Right forelimb (tissue), 1 donor: ENCODE measurements at places on chromosomes 3 and 15.

DNA sequence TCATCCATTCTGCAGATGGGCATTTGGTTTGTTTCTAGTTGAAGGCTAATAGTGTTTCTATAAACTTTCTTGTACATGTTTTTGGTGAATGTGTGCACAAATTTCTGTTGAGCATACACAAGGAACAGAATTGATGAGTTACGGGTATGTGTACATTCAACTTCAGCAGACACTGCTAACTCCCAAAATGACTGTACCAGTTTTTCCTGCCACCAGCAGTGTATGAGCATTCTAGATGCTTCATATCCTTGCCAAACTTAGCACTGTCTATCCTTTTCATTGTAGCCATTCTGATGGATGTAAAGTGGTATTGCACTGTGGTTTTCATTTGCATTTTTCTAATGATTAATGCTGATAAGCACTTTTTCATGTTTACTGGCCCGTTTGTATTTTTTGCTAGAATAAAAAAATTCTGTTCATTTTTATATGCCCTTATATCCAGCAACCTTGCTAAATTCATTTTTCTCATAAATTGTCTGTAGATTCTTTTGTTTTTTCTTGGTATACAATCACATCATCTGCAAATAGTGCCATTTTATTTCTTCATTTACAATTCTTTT lies 110.2 kb downstream of the ATP1B3 start:
- no peak for DNase-seq

DNA sequence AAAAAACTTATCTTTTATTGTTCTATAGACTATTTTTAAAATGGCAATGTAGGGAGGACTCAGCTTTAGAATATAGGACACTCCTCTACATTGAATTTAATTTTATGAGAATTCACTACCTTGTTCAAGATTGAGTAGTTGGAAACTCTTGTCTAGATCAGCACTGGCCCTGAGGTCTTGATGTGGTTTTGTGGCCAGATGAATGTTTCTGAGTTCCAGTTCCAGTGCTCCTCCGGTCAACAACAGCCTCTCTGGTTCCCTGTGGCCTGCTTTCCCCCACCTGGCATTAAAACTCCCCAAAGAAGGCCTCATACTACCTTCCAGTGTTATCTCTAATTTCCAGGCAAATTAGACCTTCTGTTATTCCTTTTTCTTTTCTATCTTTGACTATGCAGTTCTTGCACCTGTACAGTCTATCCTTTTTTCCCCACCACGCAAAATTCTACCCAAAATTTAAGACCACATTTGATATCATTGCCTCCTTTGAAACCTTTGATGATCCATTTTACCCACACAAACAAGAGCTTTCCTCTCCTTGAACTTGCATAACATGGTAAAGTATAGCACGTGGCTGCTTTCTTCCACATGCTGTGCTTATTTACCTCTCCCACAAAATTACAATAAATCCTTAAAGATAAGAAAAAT lies 9.6 kb upstream of the ANP32A start:
- DNase-seq: no peak

GRCh38 chr15:95416576-95416975 lies 913.9 kb upstream of the NR2F2 start:
- no peak for DNase-seq

DNA sequence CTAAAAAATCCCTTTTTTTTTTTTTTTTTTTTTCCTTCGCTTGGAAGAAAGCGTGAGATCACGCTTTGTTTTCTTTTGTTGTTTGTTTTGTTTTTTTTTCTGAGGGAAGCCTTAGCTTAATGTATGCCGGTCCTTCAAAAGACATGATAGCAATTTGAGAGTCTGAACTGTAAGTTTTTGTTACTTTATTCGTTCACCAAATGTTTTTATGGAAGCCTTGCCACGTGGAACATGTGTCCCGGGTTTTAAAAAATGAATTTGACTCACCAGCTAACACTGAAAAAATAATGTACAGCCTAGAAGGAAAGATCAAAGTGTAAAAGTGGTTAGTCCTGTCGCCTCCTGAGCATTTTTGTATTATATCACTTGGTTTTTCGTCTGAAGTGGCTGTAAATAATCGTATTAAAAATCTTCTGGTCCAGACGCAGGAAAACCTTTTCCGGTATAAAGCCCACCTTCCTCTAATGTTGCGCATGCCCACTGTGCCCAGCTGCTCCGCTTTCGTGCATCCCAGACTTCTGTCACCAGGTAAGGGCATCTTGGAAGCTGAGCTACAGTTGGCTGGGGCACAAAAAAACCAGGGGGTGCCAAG lies 795 bp upstream of the MYNN start:
- no peak for DNase-seq

DNA sequence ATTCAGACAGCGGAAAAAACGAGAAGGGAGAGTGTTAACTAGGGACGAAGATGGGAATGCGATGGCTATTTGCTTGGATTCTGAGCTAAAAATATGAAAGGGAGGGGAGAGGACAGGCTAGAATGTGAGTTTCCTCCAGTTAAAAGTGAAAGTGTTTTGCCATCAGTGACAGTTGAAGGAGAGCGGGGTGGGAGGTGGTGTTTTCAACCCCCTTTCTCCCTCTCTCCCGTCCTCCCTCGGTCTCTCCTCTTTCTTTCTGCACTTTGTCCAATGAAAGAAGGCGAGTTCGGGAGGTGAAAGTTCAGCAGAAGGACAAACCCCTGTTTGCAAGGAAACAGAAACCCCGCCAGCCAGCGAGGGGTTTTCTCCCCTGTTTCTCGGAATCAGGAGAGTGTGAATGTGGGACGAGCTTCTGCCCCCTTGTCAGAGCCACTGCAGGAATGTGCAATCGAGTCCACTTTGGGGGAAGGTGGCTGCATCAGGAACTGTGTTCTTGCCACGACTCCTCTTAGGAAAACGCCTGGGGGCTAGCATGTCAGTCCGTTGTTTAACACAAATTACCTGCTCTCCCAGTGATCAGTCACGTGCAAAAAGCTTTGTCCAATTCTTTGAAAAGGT lies 975 bp upstream of the FOXP1 start:
- DNase-seq: peak; percentile 78
